ENCODE measurements at places on chromosomes 6 and 20. TPM values are rescaled to one million over a fixed set of nuclear protein-coding genes. Genes with fewer than 3 reads are reported as not detected.

GNMT gene
- total RNA-seq: 1.8 TPM

PRRC2A gene
- total RNA-seq: 57.2 TPM

GRCh38 chr20:17571153-17571527, 1.3 kb downstream of the DSTN start:
- no peaks in the 10 kb centered on the region for H3K4me1 ChIP-seq
- DNase-seq: no peak
- H3K27ac ChIP-seq: peak overlapping the region; percentile 100
- peak overlapping the region; percentile 95 for H3K4me3 ChIP-seq
- no peaks in the 10 kb centered on the region for H3K36me3 ChIP-seq
- no peaks in the 10 kb centered on the region for H3K27me3 ChIP-seq

DNA sequence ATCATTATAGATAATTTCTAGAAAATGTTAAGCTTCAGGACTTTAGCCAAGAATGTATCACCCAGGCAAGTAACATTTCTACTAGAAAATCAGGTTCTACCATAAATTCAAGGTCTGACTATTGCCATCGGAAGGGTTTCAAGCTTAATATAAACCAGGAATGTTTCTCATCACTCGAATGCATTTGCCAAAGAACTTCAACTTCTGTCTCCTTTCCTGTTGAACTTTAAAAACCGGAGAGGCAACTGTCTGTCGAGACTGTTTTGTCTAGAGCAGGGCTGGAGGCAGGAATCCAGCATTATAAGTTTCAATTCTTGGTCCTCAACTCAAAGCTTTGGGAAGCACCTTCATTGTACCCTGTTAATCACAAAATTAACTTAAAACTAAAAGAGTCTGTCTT, 264.7 kb downstream of the ZNF217 start:
- H3K4me3 ChIP-seq: no peak overlapping the region
- DNase-seq: no peak
- H3K27me3 ChIP-seq: no peaks in the 10 kb centered on the region

DNA sequence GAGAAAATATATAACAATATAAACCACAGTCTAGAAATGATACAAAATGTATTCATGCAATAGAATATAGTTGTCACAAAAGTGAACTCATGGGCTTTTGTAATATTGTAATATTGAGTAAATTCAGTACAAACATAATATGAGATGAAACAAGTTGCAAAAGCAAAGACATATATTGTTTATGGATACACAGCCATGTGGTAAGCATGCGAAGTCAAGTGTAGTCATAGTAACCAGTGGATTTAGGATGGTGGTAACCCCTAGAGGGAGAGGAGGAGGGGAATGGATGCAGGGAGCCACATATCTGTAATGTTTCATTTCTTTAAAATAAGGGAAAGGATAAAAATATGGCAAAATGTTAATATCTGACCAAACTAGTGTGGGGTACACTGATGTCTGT, 47.3 kb downstream of the ARMC2 start:
- H3K36me3 ChIP-seq: no peaks in the 10 kb centered on the region
- H3K27ac ChIP-seq: no peak overlapping the region
- no peak for DNase-seq

GRCh38 chr6:163764565-163764964, 350.0 kb downstream of the QKI start:
- DNase-seq: no peak
- H3K27ac ChIP-seq: no peak overlapping the region
- no peak overlapping the region for H3K4me3 ChIP-seq
- H3K36me3 ChIP-seq: no peaks in the 10 kb centered on the region
- H3K4me1 ChIP-seq: no peaks in the 10 kb centered on the region
- no peaks in the 10 kb centered on the region for H3K27me3 ChIP-seq

Measured in breast epithelium (tissue), 4 donors.